Epithelial cell of esophagus (primary cell): ENCODE measurements at places on chromosomes 13 and 19.
A peak's percentile ranks its signal among the peaks of the same experiment; 100 is the strongest.

GRCh38 chr13:33318744-33319143 lies 33.2 kb upstream of the STARD13 start:
- DNase-seq, result peak; percentile 27

- no peak for DNase-seq
Measured at GRCh38 chr13:99854366-99854765, 117.2 kb downstream of the ZIC5 start.

GRCh38 chr13:50690006-50690405 lies 153.5 kb downstream of the DLEU7 start:
- DNase-seq, result no peak

GRCh38 chr13:51955281-51955771 lies 55.9 kb downstream of the ATP7B start:
- peak; percentile 15 for DNase-seq

GRCh38 chr13:65985612-65986011 lies 1244.5 kb downstream of the PCDH9 start:
- peak; percentile 30 for DNase-seq

DNA sequence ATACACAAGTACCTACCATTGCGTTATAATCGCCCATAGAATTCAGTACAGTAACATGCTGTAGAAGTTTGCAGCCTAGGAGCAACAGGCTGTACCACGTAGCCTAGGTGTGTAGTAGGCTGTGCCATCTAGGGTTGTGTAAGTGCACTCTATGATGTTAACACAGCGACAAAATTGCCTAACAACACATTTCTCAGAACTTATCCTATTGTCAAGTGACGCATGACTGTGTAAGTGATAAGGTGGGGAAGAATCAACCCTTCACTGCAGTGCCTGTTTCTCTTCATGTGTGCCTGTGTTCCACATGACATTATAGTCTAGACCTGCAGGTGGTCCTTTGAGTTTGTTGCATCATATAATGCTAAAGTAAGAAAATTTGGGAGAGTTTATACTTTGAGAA lies 94.0 kb downstream of the PCDH9 start:
- no peak for DNase-seq

- DNase-seq, result no peak
Measured at GRCh38 chr19:17005000-17005399, 21.6 kb downstream of the CPAMD8 start.

DNA sequence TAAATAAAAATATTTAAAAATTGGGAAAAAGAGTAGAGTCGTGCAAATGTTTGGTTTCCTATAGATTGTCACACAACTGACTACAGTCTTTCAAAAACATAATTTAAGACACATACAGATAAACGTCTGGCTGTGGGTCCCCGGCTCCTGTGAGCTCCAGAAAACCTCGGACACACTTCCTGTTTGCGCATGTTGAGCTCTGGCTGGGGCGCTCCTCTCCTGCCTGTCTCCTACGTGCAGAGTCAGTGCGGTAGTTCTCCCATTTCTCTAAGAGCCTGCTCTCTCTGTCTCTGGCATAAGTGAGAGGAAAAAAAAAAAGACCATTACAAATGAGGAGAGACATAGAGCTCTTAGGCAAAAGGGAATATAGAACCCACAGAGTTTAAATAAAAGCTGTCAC lies 128.2 kb upstream of the OBI1 start:
- DNase-seq, result no peak

- peak; percentile 36 for DNase-seq
Measured at GRCh38 chr19:39645800-39646411, 9.8 kb upstream of the LGALS16 start.

DNA sequence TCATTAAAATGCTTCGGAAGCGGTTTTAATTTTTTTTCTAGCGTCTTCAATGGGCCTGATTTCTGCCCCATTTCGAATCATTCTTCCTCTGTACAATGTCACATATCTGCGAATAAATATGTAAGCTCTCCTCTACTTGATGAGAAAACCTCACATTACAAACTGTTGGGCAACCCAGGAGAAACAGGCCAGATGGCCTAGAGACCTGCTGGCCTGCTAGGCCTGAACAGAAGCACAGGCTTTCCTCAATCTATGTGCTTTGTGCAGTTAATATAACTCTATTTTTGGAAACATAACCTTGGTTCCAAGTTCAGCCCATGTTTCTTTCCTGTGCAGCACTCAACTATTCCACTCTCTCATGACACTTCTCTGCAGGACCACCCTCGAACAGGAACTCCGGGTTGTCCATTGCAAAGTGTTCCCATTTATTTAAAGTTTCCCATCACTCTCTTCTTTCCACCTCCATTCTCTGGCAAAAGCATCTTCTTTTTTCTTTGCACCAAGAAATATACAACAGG lies 42.0 kb downstream of the DCLK1 start:
- DNase-seq, result no peak

GRCh38 chr13:76645632-76646031 lies 240.6 kb downstream of the KCTD12 start:
- DNase-seq, result no peak

- DNase-seq, result no peak
Measured at GRCh38 chr19:35863018-35863417, 5.4 kb upstream of the APLP1 start.

DNA sequence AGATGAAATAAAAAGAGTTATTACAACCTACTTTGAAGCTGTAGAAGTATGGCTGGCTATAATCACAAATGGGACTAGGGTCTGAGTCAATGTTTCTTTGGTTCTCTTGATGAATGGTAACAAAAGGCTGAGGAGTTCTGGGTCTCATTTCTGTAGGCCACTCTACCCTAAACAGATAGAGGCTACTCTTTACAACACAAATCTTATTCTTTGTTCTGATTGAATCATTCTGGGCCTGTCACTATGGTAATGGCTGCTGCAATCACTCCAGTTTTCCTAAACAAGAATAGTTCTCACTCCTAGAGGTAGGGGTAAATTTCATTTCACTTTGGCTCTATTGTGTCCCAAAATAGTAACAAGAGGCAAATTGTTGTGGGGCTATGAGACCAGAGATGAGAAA lies 1714.3 kb upstream of the PCDH20 start:
- no peak for DNase-seq

GRCh38 chr19:51887522-51888498 lies at the start of gene ZNF577:
ZNF577 (minus strand) TSS chr19:51887951; CDS start chr19:51880382, 7,569 bp downstream.
- DNase-seq, result peak; percentile 96

DNA sequence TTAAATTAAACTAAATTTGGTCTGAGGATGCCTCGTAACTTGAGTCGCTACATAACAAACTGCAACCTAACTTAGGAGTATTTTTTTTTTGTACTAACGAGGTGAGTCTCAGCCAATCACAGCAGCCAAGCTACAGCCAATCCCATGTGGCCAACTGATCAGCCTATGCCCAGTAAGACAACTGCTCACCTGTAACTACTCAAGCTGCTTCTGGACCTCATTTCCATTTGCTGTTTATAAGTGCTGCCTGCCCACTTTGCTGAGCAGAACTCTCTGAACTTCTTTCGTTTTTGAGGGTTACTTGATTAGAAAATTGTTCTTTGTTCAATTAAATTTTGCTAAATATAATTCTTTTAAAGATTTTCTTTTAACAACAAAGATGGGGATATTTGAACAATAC lies 3.8 kb downstream of the CPB2 start:
- DNase-seq, result no peak

DNA sequence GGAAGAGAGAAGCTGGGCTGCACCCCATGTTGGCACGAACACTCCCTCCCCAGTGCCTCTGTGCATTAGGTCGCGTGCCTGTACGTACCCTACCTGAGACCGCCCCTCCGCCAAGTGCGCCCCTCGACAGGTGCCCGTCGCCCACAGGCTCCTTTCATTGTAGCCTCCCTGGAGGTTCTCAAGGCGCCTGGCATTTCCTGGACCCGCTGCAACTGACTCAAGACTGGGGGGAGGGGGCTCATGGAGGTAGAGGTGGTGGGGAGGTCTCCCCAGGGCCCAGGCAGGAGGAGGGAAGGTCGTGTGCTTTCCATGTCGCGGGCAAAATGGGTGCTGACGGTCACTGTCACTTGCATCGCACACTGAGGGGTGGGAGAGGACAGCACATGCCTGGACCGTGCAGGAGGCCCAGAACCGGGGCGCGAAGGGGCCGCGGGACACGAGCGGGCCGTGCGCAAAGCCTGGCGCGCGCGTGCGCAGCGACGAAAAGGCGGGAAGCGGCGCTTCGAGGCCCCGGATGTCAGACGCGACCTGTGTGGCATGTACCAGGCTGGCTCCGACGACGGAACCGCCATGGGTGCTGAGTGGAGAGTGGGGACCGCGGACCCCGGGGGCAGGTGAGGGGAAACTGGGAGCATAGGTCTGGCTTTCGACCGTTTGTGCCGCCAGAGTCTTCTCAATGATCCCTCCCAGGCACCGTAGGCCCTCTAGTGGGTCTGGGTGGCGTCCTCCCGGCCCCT lies 16.5 kb downstream of the NFIX start:
- DNase-seq, result no peak

DNA sequence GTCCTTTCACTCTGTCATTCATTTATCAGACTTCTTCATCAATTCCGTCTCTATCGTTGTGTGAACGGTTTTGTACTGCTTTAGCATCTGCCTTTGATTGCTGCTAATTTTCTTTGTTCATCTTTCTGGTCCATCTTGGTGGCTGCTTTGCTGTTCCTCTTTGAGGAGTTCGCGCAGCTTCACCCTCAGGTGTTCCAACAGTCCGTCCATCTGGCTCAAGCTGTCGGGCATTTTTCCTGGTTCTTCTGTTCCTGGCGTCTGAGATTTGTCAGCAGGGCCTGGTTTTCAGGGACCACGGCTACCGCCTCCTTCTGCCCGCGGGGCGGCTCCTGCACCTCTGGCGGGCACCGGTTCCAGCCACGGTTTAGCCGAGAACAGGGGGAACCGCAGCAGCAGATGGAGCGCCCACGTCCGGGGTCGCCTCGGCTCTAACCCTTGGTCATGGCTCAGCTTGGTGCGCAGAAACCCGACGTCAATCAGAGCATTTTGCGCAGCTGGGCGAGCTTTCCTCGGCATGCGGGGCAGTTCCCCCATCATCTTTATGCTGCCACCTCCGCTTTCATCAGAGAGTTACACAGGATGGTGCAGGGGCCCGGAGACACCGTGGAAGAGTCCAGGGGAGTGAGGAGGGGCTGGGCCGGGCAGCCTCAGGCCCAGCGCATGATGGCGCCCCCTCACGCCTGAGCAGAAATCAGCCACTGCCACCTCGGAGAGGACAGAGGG lies 89.5 kb downstream of the ZNF100 start:
- no peak for DNase-seq

GRCh38 chr19:7831452-7831851 lies 1.4 kb downstream of the EVI5L start:
- DNase-seq, result peak; percentile 56

DNA sequence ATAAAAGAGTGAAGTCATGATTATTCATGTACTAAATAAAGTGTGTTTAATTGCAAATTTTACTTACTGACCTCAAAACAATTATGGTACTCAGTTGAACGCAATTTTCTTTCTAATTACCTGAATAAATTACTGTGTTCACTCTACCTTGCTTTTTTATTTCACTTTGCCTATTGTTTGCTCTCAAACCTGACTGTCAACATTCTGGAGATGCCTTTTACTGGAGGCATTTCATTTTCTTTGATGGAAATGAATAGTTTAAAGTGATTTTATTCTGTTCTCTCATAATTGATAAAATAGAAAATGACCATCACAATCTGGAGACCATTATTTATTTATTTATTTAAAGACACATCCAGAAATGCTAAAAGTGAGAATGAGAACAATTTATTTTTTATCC lies 811.5 kb upstream of the ATXN8OS start:
- no peak for DNase-seq

DNA sequence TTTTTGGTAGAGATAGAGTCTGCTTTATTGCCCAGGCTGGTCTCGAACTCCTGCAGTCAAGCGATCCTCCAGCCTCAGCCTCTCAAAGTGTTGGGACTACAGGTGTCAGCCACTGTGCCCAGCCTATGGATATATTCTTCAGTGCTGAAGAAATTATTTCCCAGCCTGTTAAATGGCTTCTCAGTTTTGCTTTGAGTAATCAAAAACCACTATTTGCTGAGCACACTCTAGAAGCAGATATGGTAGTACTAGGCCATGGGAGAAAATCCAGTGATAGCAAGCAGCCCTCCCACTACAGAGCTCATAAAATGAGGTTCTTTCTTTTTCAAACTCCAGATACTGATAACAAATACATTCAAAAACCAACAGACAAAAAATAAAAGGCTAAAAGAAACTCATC lies 80.6 kb upstream of the CLDN10 start:
- DNase-seq, result no peak

DNA sequence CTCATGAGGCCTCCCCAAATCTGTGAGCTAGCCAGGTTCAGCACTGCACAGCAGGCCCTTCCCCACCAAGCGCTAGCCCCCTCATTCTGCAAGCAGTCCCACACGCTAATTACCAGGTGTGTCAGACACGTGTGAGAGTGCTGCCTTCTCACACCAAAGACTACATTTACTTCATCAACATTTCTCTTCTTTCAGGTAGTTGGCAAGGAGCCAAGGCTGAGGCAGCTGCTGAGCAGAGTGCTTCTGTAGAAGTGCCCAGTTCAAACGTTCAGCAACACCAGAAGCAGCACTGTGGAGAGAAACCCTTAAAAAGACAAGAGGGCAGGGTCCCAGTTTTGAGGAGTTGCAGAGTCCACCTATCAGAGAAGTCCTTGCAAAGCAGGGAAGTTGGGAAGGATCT lies 6.4 kb downstream of the ZNF773 start:
- no peak for DNase-seq

- peak; percentile 99 for DNase-seq
Measured at GRCh38 chr19:45400192-45400591, 4.7 kb downstream of the PPP1R13L start.

GRCh38 chr19:19746286-19747213 lies 13.6 kb upstream of the ZNF14 start:
- DNase-seq, result no peak

GRCh38 chr13:100825557-100825956 lies 151.0 kb upstream of the TMTC4 start:
- DNase-seq, result peak; percentile 23

DNA sequence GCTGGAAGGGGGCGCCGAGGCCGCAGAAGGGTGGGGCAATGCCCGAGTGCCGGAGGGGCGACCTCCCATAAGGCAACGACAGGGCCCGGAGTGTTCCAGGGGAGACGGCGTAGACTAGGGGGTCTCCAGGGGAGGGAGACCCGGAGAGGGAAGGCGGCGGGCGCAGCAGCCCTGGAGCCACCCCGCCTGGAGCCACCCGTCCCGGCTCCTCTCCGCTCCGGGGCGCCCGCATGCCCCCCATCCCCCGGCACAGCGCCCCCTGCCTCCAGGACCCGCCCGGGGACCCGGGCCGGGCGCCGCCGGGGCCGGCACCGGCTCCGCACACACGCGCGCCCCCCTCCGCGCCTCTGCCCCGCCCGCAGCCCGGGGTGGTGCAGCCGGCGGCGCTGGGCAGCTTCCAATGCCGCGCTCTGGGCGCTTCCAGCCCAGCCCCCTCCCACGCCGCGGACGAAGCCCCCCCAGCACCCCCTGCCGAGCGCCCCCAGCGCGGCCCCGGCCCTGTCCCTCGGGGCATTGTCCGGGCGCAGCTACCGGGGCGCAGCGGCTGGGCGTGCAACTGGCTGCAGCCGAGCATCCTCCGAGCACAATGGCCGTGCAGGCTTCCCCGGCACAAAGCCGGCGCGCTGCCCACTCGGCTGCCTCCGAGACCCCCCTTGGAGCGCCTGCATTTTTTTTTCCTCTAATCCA lies 519 bp downstream of the PTPRS start:
- DNase-seq, result peak; percentile 6

- DNase-seq, result no peak
Measured at GRCh38 chr13:25887962-25888655, 163.7 kb downstream of the SHISA2 start.
